ENCODE measurements at places on chromosomes 5 and 9.
A peak's percentile ranks its signal among the peaks of the same experiment; 100 is the strongest.

- no peak for DNase-seq
Observed at GRCh38 chr5:56140073-56140472, 93.1 kb downstream of the ANKRD55 start.

DNA sequence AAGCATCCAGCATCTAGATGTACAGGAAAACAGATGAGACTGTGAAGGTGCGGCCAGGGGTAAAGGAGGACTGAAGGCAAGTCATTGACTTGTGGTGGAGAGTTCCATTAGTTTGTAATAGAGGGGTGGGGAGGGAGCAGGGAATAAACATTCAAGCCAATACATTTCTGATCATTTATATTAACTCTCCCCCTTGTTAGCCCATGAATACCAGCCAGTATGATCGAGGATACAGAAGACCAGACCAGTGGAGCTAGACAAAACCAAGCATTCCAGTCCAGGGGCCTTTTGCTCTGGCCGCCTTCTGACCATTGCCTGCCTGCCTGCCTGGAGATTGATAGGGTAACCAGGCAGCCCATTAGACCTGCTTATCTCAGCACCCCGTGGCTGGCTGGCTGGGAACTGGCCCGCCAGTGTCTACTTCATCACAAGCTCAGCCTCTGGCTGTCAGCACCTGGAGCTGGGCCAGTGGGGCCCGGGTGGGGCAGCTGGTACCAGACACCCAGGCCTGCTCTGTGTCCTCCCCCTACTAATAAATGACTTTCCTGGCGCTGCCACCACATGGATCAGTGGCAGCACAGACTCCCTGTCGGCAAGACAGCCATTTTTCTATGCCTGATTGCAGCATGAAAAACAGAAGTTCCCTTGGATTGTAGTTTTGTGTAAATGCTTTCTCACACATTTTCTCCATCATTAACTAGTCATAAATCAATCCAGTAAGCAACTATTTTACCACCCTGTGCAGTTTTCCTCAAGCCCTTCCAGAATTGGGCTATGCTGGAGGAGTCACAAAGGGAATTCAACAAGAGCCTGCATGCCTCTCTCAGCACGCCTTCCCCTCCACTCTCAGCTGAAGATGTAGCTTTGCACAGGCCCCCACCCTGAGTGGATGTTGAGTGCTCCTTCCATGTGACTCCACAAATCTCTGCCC lies 181.3 kb downstream of the SNCAIP start:
- DNase-seq, result no peak

DNA sequence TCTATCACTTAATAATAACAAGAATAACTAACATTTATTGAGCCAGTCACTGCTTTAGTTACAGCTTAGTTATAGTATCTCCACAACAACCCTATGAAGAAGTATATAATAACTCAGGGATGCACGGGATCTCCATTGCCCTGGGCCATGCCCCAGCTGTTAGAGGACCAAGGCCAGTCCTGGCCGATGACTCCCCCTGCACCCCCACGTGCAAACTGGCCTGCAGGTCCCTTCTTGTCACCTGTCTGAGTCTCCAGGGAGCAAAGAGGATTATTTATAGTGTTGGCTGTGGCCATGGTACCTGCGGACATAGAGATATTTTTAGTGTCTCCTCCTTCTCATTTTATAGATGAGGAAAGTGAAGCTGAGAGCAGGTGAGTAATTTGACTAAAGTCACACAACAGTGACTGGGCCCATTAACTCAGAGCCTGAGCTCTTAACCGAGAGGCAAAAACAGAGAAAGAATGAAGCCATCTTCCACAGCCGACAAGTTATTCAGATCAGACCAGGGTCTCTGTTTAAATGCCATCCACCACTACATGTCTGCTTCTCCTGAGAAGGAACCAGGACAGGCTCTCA lies 94.4 kb downstream of the TMEM215 start:
- no peak for DNase-seq

DNA sequence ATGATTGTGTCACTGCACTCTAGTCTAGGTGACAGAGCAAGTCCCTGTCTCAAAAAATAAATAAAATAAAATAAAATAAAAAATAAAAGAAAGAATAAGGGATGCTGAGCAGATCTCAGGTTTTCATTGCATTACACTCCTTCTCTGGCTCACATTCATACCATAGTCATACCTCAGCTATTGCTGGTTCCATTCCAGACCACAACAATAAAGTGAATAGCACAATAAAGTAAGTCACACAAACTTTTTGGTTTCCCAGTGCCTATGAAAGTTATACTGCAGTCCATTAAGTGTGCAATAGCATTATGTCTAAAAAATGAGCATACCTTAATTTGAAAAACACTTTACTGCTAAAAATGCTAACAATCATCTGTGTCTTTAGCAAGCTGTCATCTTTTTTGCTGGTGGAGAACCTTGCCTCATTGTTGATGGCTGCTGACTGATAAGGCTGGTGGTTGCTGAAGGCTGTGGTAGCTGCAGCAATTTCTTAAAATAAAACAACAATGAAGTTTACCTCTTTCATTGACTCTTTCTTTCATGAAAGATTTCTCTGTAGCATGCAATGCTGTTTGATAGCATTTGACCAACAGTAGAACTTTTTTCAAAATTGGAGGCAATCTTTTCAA lies 415.7 kb downstream of the ZNF608 start:
- DNase-seq, result no peak

- DNase-seq, result peak; percentile 70
Observed at GRCh38 chr5:139458580-139459407, 3.7 kb downstream of the ECSCR start.

DNA sequence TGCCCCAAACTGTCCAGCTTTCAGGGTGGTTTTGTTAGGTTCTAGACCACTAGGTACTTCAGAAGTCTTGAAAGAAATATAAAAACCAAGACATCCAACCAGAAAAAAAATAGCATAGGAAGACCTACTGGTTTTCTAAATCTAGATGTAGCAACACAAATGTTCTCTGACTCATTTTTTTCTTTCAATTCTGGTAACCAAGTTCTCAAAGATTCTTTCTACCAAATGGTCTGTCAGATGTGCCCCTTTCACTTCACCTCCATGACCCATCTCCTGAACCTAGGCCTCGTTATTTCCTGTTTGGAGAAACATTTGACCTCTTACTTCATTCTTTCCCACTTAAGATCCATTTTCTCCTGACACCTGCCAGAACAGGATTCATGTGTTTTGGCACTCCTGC lies 355.3 kb downstream of the KIAA0825 start:
- no peak for DNase-seq

DNA sequence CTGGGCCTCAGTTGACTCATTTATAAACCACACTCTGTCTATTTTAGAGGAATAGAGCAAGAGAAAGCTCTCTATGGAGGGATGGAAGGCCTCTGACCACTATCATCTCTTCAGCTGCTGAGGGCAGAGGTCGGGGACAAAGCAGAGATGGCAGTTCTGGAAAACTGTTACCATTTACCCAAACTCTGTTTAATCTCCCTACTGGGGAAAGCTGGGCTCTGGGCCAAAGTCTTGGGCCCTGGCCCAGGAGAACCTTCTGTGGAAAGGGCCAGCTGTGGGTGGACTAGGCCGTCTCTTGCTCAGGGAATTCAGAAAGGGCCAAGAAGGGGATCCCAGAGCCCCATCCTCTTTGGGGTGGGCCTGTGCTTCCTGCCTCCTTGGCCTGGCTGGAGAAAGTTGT lies 100.0 kb downstream of the PSD2 start:
- no peak for DNase-seq

DNA sequence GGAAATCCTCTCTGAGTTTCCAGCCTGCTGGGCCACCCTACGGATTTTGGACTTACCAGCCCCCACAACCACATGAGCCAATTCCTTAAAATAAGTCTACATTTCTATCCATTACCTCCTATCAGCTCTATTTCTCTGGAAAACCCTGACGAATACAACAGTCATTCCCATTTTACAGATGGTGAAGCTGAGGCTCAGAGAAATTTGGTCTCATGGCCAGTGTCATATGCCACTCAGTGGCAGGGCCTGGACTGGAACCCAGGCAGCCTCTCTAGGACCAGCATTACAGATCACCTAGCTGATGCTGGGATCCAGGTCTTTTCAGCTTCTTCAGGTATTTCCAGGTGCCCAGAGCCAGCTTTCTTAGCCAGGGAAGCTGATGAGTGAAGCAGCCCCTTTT lies 45.0 kb upstream of the SH3PXD2B start:
- DNase-seq, result peak; percentile 3

GRCh38 chr5:125833398-125833797 lies 589.8 kb upstream of the GRAMD2B start:
- no peak for DNase-seq

DNA sequence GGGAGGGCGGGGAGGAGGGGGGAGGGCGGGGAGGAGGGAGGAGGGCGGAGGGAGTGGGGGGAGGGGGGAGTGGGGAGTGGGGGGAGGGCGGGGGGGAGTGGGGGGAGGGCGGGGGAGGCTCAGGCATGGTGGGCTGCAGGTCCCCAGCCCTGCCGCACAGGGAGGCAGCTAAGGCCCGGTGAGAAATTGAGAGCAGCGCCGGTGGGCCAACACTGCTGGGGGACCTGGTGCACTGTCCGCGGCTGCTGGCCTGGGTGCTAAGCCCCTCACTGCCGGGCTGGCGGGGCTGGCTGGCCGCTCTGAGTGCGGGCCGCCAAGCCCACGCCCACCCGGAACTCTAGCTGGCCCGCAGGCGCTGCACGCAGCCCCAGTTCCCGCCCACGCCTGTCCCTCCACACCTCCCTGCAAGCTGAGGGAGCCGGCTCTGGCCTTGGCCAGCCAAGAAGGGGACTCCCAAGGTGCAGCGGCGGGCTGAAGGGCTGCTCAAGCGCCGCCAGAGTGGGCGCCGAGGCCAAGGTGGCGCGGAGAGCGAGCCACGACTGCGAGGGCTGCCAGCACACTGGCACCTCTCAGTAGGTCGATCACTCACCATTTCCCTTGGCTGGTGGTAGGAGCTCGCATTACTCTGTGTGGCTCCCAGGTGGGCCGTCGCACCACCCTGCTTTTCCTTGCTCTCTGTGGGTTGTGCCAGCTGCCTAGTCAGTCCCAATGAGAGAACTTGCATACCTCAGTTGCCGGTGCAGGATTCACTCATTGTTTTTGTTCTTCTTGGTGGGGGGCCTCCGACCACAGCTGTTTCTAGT lies 160.2 kb downstream of the CNTLN start:
- no peak for DNase-seq

DNA sequence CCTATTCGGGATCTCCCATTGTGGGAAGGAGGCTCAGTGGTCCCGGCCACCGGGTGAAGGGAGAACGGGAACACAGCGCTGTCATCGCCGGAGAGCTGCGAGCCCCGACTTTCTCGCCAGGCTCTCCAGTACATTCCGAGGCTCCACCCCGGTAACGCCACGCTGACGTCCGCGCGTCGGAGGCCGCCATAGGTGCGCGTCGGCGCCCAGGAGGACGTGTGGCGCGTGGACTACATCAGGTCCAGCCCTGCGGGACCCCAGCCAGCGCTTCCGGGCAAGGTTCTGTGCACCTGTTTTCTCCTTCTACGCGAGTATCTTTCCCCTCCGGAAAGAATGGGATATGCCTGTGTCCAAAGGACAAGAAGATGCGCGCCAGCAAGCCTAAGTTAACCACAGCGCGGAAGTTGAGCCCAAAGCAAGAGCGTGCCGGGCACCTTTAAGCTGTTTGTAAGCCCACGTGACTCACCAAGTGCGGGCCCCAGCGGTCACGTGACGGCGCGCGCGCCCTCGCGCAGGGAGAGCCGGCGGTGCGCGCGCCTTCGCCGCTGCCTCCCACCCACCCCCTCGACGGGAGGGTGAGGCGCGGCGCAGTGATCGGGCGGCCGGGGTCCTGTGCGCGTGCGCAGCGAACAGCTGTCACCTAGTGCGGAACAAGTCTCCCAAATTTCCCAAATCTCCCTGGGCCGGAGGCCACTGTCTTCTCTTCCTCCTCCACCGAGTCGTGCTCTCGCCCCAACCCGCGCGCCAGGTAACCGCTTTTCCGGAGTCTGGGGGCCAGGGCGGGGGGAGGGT lies at the start of gene KDM4C:
Gene KDM4C, plus strand, starts transcription at position 518 of the 792 bp plus-strand sequence. CDS start 35,016 bp downstream, outside the sequence.
- peak; percentile 96 for DNase-seq

DNA sequence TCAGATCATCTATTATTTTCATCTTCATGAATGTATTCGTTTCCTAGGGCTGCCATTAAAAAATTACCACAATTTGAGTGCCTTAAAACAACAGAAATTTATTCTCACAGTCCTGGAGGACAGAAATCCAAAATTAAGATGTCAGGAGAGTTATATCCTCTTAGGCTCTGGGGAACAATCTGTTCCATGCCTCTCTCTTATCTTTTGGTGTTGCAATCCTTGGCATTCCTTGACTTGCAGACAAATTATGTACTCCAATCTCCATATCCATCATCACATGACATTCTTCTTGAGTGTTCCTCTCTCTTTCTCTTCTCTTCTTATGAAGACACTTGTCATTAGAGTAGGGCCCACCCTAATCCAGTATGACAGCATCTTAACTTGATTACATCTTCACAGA lies 339.4 kb downstream of the EFNA5 start:
- no peak for DNase-seq

DNA sequence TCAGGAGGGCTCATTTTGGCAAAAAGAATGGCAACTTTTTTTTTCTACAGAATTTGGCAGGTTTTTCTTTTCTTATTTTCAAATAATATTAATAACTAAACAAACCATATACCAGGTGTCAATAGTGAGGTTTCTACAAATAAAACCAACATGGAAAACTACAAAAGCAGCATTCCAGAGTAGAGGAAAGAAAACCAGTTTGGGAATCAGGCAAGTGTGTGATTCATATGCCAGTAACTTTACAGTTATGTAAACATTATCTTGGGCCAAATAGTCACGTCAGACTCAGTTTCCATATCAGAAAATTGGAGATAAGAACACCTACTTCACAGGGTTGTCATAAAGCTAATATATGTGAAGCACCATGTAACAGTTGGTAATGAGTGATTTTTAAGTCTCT lies 51.7 kb downstream of the FBXW11 start:
- no peak for DNase-seq

GRCh38 chr5:19536387-19536786 lies 451.6 kb downstream of the CDH18 start:
- DNase-seq, result no peak

DNA sequence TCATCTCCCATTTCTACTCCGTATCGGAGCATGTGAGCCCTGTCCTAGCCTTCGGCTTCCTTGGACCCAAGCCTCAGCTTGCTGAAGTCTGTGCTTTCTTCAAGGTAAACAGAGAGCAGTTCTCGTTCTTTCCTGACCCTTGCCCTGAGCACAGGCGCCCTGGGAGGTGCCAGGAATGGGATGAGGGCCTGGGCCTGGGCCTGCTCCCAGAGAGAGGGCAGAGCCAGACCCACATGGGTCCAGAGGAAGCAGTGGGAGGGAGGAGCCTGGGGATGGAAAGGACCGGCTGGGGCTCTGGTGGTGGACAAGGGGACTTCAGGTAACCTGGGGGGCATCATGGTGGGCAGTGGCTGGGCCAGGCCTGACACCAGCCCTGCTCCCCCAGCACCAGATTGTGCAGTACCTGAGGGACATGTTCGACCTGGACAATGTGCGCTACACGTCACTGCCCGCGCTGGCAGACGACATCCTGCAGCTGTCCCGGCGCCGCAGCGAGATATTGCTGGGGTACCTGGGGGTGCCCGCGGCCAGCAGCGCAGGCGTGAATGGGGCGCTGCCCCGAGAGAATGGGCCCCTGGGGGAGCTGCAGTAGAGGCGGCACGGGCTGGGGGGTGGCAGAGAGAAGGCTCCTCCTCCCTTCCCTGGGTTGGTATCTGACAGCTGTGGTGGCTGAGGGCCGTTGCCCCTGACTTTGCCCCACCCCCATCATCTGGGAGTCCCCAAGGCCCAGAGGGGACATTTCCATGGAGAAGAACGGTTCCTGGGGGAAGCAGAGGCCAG lies 10.9 kb upstream of the DOLPP1 start:
- no peak for DNase-seq

Measured in GM10248 (cell line).